Daoy (cell line): ENCODE measurements at places on chromosomes 1 and 21. TPM values are rescaled to one million over a fixed set of nuclear protein-coding genes. Genes with fewer than 3 reads are reported as not detected.

GRCh38 chr1:16204634-16205333 lies 7.7 kb downstream of the ARHGEF19 start:
- DNase-seq: no peak

Gene C1orf115
- total RNA-seq: 3.1 and 5.3 TPM in 2 replicates

DNA sequence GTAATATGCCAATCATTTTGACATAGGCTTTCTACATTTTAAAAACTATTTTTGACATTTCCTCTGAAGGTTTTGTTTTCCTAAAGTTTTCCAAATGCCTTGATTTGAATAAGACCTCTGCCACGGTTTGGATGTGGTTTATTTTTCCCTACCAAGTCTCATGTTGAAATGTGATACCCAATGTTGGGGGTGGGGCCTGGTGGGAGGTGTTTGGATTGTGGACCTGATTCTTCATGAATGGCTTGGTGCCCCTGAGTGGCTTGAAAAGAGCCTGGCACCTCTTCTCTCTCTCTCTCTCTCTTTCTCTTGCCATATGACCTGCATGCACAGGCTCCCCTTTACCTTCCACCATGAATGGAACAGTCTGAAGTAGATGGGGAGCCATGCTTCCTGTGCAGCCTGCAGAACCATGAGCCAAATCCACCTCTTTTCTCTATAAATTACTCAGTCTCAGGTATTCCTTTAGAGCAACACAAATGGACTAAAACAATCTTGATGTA lies 14.8 kb downstream of the MMEL1 start:
- no peak for DNase-seq

Gene ZMYM4
- total RNA-seq: 20.4 and 24.5 TPM in 2 replicates

DNA sequence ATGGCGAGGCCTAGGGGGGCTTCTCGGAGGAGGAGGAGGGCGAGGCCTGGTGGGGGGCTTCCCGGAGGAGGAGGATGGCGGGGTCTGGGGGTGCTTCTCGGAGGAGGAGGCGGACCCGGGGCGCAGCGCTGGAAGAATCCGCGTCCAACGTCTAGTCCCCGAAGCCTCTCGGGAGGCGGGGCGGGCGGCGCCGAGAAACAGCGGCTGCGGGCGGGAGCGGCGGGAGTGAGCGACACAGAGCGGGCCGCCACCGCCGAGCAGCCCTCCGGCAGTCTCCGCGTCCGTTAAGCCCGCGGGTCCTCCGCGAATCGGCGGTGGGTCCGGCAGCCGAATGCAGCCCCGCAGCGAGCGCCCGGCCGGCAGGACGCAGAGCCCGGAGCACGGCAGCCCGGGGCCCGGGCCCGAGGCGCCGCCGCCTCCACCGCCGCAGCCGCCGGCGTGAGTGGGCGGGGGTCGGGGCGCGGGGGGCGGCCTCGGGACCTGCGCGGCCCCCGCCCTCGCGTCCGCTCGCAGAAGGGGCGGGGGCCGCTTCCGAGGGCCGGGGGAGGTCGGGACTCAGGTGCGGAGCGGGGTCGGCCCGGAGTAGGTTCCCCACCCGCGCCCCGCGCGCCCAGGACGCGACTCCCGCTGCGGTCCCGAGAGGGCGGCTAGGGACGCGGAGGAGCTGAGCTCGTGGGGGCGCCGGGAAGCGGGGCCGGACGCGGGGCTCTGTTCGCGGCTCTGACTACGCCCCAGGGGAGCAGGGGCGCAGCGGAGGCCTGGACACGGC lies at the start of gene KLHL17:
Gene KLHL17 (plus strand): TSS at position 222 of the 769 bp plus-strand sequence. CDS start 110 bp downstream, at position 332.
- DNase-seq: peak; percentile 89

- DNase-seq: no peak
Observed at GRCh38 chr1:35657851-35658250, 16.5 kb upstream of the PSMB2 start.

Gene AVPR1B
- not detected in 2 replicates for total RNA-seq

DNA sequence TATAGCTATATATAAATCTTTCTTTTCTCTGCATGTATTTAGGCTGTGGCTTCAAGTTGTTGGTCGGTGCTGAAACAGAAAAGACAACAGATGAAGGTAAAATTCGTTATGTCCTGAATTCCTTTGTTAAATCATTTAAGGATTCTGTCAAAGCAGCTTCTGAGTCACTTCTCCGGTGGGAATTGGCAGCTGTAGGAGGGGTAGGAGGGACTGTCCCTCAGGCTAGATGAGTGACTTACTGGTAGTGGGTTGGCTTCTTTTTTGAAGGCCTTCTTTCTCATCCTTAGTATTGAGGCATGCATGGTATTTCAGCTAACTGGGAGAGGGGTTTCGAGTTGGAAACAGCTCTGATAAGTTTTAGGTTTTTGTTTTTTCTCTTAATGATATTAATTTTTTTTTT lies 22.1 kb upstream of the NEXN start:
- peak; percentile 45 for DNase-seq

Gene C1orf141
- not detected in 2 replicates for total RNA-seq

GRCh38 chr1:25442178-25442577 lies 11.5 kb downstream of the MACO1 start:
- peak; percentile 25 for DNase-seq

DNA sequence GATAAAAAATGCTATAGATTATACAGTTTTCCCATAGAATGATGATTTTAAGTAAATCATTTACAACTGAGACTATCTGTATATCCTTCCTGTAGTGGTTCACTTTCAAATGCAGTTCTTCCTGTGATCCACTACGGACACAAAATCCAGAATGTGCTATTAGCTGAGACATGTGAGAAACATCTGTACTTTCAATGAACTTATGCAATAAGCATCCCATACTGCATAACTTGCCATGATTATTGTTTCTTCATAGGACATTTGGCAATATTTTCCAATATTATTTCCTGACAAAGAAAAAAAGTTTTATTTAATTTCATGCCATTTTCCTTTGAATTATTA lies 83.5 kb upstream of the PRDX6 start:
- no peak for DNase-seq

GRCh38 chr1:245510144-245510543 lies 355.4 kb downstream of the KIF26B start:
- no peak for DNase-seq

GRCh38 chr1:1775327-1776226 lies 2.7 kb downstream of the NADK start:
- DNase-seq: no peak
